ENCODE measurements at places on chromosomes 5 and 9. TPM values are rescaled to one million over a fixed set of nuclear protein-coding genes. Genes with fewer than 3 reads are reported as not detected.

PLAC8L1 gene
- not detected for total RNA-seq

SLC4A9 gene
- not detected for total RNA-seq

PCDHGA9 gene
- not detected for total RNA-seq

TAF11L10 gene
- not detected for total RNA-seq

PCDHGB2 gene
- total RNA-seq, result 0.19 TPM

RLN2 gene
- total RNA-seq, result 0.88 TPM

CDC20B gene
- total RNA-seq, result not detected

WDR55 gene
- total RNA-seq, result 40.1 TPM

CXCL14 gene
- not detected for total RNA-seq

CARD9 gene
- 0.64 TPM for total RNA-seq

FGD3 gene
- 95.7 TPM for total RNA-seq

TEX48 gene
- total RNA-seq, result not detected

CDC25C gene
- total RNA-seq, result not detected

GRCh38 chr5:168372356-168372946 is 81.0 kb downstream of the WWC1 start:
- H3K4me1 ChIP-seq, result no peaks in the 10 kb centered on the region
- no peaks in the 10 kb centered on the region for H3K27me3 ChIP-seq
- H3K36me3 ChIP-seq, result no peaks in the 10 kb centered on the region
- no peak overlapping the region for H3K27ac ChIP-seq
- H3K4me3 ChIP-seq, result no peak overlapping the region

DNA sequence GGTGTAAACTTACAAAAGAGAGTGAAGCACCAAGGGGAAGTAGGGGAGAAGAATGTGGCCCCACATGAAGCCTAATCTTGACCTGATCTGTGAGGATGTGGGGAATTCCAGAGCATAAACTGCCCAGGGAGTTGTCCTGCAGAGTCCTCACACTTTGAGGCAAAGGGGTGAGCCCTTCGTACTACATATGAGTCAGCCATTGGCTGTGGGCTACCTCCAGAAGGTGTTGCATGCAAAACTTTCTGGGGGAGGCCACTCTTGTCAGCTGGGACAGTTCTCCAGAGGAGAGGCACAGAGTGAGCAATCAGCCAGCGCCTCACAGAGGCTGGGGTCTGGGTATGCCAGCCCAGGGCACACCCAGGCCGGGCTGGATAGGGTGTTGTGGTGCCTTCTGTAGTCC is 98.1 kb upstream of the NMUR2 start:
- H3K4me1 ChIP-seq, result peaks cover 4% of the 10 kb centered on the region
- H3K27ac ChIP-seq, result no peak overlapping the region
- H3K27me3 ChIP-seq, result peaks cover 6% of the 10 kb centered on the region
- no peaks in the 10 kb centered on the region for H3K36me3 ChIP-seq
- DNase-seq, result no peak

- no peak overlapping the region for H3K4me3 ChIP-seq
- no peak overlapping the region for H3K27ac ChIP-seq
- DNase-seq, result no peak
- peaks cover 37% of the 10 kb centered on the region for H3K27me3 ChIP-seq
- no peaks in the 10 kb centered on the region for H3K4me1 ChIP-seq
Observed at GRCh38 chr5:155726267-155726666, 600.7 kb upstream of the SGCD start.

- H3K27ac ChIP-seq, result no peak overlapping the region
- H3K36me3 ChIP-seq, result no peaks in the 10 kb centered on the region
- H3K27me3 ChIP-seq, result no peaks in the 10 kb centered on the region
- no peak for DNase-seq
- H3K4me1 ChIP-seq, result peaks cover 18% of the 10 kb centered on the region
Observed at GRCh38 chr5:142841511-142842265, 71.5 kb downstream of the ARHGAP26 start.

DNA sequence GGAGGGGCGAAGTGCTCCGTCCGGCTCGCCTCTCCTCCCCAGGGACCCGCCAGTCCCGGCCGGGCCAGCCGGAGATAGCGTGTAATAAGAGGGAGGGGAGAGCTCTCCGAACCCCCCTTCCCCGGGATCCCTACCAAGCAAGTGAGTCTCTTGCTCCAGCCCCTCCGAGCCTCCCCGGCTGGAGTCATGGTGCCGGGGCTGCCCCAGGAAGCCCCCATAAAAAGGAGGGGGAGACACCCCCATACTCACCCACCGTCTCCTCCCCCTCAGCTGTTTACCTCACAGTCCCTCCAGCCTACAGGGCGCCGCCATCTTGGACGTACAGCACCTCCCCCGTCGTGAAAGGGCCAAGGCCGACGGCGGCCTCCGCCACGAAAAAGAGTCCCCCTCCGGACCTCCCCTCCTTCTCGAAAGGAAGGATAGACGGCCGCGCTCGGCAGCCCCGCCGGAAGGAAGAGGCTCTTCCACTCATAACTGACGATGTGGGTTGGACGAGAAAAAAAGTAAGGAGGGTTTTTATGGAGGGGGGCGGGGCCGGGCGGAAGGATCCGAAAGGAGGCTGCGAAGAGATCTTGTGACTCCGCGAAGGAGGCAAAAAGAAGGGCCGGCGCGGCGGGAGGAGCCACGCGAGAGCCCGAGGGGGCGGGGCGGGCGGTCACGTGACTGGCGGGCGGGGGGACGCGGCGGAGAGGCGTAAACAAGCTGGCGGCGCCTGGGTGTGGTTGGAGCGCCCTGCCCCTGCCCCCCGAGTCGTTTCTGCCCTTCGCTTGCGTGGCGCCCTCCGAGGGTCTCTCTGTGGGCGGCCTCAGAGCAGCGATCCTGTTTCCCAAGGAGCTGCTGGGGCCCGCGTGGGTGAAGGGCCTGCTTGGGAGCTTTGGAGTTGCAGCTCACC is at the start of gene TSC1:
Gene TSC1, minus strand, starts transcription at position 323 of the 892 bp plus-strand sequence. CDS start 15,744 bp downstream, outside the sequence.
- DNase-seq, result peak; percentile 99
- H3K4me3 ChIP-seq, result peak within 1 kb of the TSS; percentile 96
- H3K27me3 ChIP-seq, result no peaks in the 10 kb centered on the region
- H3K27ac ChIP-seq, result peak within 1 kb of the TSS; percentile 99

DNA sequence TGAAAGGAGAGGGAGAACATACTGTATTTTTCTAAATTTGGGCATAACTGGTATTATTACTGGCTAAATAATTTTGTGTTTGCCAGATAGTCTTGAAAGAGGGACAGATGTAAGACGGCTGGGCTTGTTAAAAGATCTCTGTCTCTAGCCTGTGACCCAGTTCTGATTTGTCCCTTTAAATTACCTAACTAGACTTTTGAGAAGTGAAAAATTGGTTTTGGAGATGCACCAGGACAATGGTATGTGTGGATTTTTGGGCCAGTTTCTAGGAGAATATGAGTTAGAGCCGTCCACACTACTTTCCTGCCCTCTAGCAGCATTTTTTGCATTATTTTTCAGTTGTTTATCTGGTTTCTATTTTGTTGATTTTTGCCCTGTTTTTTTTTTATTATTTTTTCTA is 33.5 kb downstream of the LNPEP start:
- no peak overlapping the region for H3K4me3 ChIP-seq
- H3K27me3 ChIP-seq, result no peaks in the 10 kb centered on the region
- DNase-seq, result no peak
- peaks cover 30% of the 10 kb centered on the region for H3K4me1 ChIP-seq
- peaks cover 6% of the 10 kb centered on the region for H3K36me3 ChIP-seq
- no peak overlapping the region for H3K27ac ChIP-seq

GRCh38 chr5:171309276-171310211 is 496 bp downstream of the TLX3 start:
- no peak for DNase-seq
- no peak overlapping the region for H3K27ac ChIP-seq
- peaks cover 35% of the 10 kb centered on the region for H3K4me1 ChIP-seq
- no peak overlapping the region for H3K4me3 ChIP-seq
- peaks cover 85% of the 10 kb centered on the region for H3K27me3 ChIP-seq

- H3K27me3 ChIP-seq, result no peaks in the 10 kb centered on the region
- DNase-seq, result no peak
- no peak overlapping the region for H3K4me3 ChIP-seq
- no peaks in the 10 kb centered on the region for H3K36me3 ChIP-seq
- H3K4me1 ChIP-seq, result no peaks in the 10 kb centered on the region
Observed at GRCh38 chr5:53926026-53926425, 365.6 kb downstream of the NDUFS4 start.

DNA sequence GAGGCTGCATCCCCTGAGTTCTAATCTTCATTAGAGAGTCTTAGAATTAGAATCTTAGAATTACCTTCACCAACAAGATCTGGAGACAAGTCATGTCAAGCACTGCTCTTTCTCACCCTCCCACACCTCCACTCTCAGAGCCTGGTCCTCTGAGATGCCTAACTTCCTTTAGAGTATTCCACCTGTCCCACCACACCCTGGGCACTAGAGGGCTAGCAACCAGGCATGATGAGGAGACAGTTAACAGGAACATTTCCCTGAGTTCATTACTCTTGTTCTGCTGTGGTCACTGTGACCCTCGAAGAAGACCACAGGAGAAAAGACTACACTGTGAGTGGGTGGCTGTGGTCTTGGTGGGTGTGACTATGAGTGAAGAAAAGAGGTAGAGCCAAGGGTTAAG is 25.2 kb upstream of the MAP1B start:
- H3K4me1 ChIP-seq, result no peaks in the 10 kb centered on the region
- H3K27ac ChIP-seq, result no peak overlapping the region
- peaks cover 44% of the 10 kb centered on the region for H3K27me3 ChIP-seq
- DNase-seq, result no peak
- H3K4me3 ChIP-seq, result no peak overlapping the region

DNA sequence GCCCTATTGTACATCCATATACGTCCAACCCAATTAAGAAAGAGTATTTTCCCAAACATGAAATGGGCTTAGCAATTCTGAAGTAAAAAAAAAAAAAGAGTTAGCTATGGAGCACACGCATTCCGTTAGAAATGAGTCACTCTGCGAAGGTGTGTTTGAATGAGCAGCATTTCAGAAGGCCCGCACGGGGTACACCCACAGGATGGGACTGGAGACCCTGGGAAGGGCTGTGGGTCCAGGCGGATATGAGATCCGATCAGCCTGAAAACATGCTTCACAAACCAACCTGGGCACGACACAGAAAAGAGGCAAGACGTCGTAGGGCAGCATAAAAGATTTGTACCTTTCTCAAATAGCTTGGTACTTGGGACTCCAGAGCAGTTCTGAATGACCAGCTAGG is 173.9 kb upstream of the KLF9 start:
- no peak for DNase-seq
- H3K4me3 ChIP-seq, result no peak overlapping the region
- no peaks in the 10 kb centered on the region for H3K27me3 ChIP-seq
- no peaks in the 10 kb centered on the region for H3K36me3 ChIP-seq
- no peaks in the 10 kb centered on the region for H3K4me1 ChIP-seq
- no peak overlapping the region for H3K27ac ChIP-seq

DNA sequence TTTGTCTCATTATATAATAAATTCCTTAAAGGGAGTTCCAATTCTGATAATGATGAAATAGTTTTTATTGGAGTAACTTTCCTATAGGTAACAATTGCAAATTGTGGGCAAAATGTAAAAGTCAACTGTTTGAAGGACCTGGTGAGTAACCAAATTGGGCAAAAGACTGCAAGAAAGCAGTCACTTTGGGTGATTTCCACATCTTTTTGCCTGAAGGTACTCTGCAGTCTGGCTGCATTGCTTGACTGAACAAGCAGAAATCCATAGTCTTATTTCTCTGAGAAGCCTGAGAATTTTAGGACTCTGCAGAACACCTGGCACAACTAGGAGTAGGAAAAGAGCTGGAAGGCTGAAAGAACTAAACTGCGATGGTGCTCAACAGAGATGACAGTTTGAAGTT is 114.9 kb downstream of the HOMER1 start:
- no peak overlapping the region for H3K27ac ChIP-seq
- no peaks in the 10 kb centered on the region for H3K4me1 ChIP-seq
- H3K36me3 ChIP-seq, result no peaks in the 10 kb centered on the region
- no peak for DNase-seq

DNA sequence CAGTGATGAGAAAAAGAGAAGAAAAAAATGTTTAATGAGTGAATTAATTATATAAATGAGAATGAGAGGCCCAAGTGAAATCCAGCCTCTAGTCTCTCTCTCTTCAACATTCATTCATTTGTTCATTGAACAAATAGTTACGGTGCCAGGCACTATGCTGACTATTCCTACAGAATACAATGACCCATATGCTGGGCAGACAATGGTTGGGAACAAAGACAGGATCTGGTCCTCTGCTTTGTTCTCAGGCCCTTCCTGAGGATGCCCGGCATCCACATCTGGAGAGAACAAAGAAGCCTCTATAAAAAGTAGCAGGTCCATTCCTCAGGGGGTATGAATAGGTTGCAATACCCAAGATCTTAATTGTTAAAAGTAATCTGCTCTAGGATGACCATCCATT is 6.9 kb downstream of the ADAM19 start:
- H3K27me3 ChIP-seq, result no peaks in the 10 kb centered on the region
- DNase-seq, result no peak
- H3K27ac ChIP-seq, result no peak overlapping the region
- H3K36me3 ChIP-seq, result peaks cover 41% of the 10 kb centered on the region
- H3K4me1 ChIP-seq, result peaks cover 76% of the 10 kb centered on the region

GRCh38 chr5:135034236-135034962 is 371 bp upstream of the PITX1 start:
- no peak overlapping the region for H3K27ac ChIP-seq
- no peaks in the 10 kb centered on the region for H3K36me3 ChIP-seq
- peaks cover 85% of the 10 kb centered on the region for H3K27me3 ChIP-seq

- no peak overlapping the region for H3K4me3 ChIP-seq
- DNase-seq, result no peak
- no peaks in the 10 kb centered on the region for H3K4me1 ChIP-seq
- H3K27me3 ChIP-seq, result no peaks in the 10 kb centered on the region
- no peaks in the 10 kb centered on the region for H3K36me3 ChIP-seq
Observed at GRCh38 chr9:89755821-89756220, 151.0 kb downstream of the GADD45G start.

- no peaks in the 10 kb centered on the region for H3K36me3 ChIP-seq
- peaks cover 10% of the 10 kb centered on the region for H3K27me3 ChIP-seq
- no peak for DNase-seq
- peak overlapping the region; percentile 52 for H3K4me3 ChIP-seq
- H3K27ac ChIP-seq, result no peak overlapping the region
Observed at GRCh38 chr9:33524306-33524947, 376 bp downstream of the ANKRD18B start.

- H3K4me3 ChIP-seq, result no peak overlapping the region
- H3K27me3 ChIP-seq, result no peaks in the 10 kb centered on the region
- no peak for DNase-seq
- no peaks in the 10 kb centered on the region for H3K4me1 ChIP-seq
- H3K27ac ChIP-seq, result no peak overlapping the region
Observed at GRCh38 chr9:86175743-86176456, 76.5 kb upstream of the GOLM1 start.

GRCh38 chr5:154117930-154118329 is 72.6 kb upstream of the GALNT10 start:
- no peaks in the 10 kb centered on the region for H3K4me1 ChIP-seq
- H3K36me3 ChIP-seq, result no peaks in the 10 kb centered on the region
- no peak overlapping the region for H3K4me3 ChIP-seq
- H3K27ac ChIP-seq, result no peak overlapping the region
- DNase-seq, result no peak
- H3K27me3 ChIP-seq, result no peaks in the 10 kb centered on the region

GRCh38 chr5:93252165-93252564 is 328.9 kb downstream of the NR2F1-AS1 start:
- no peaks in the 10 kb centered on the region for H3K4me1 ChIP-seq
- no peak overlapping the region for H3K4me3 ChIP-seq
- H3K27me3 ChIP-seq, result no peaks in the 10 kb centered on the region
- H3K27ac ChIP-seq, result no peak overlapping the region

- DNase-seq, result no peak
- H3K27me3 ChIP-seq, result no peaks in the 10 kb centered on the region
- no peak overlapping the region for H3K4me3 ChIP-seq
- no peak overlapping the region for H3K27ac ChIP-seq
- no peaks in the 10 kb centered on the region for H3K36me3 ChIP-seq
Observed at GRCh38 chr5:179325296-179326031, 19.8 kb downstream of the ADAMTS2 start.

GRCh38 chr5:27701931-27702903 is 663.8 kb upstream of the CDH9 start:
- DNase-seq, result no peak
- H3K4me1 ChIP-seq, result no peaks in the 10 kb centered on the region
- no peaks in the 10 kb centered on the region for H3K36me3 ChIP-seq
- no peak overlapping the region for H3K4me3 ChIP-seq

GRCh38 chr9:3397766-3398165 is 128.0 kb downstream of the RFX3 start:
- peak overlapping the region; percentile 42 for H3K27ac ChIP-seq
- peaks cover 6% of the 10 kb centered on the region for H3K4me1 ChIP-seq

Measured in CD4-positive, alpha-beta T cell (primary cell).